ENCODE measurements at places on chromosomes 6 and 20. TPM values are rescaled to one million over a fixed set of nuclear protein-coding genes. Genes with fewer than 3 reads are reported as not detected.

CLPSL1 gene
- total RNA-seq = not detected

SEL1L2 gene
- not detected for total RNA-seq

WFDC10B gene
- not detected for total RNA-seq

HLA-DQA2 gene
- total RNA-seq = not detected

GRCh38 chr6:98094696-98095095, 739.7 kb upstream of the POU3F2 start:
- no peak for DNase-seq

DNA sequence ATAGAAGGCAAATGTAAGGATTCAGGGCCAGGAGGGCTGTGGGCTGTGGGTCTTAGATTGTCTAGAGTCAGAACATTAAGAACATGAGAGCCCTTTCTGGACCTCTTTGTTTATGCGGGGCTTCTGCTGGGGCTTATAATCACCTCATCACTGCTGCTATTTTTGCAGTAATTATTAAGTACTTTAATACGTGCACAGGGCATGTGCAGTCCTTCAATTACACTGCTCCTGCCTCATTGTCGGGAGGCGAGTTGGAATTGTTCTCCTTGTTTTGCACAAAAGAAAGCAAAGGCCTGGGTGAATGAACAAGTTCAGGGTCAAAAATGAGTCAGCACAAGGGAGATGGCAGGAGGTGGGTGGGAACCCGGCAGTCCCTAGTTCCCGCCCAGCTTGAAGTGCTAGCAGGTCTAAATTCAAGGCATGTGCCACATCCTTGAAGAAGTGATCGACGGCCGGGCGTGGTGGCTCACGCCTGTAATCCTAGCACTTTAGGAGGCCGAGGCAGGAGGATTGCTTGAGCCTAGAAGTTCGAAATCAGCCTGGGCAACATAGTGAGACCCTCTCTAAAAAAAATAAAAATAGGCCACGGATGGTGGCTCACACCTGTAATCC, 34.4 kb upstream of the PTPN1 start:
- no peak for DNase-seq

GRCh38 chr20:62829231-62830230, 12.7 kb downstream of the COL9A3 start:
- DNase-seq = no peak

DNA sequence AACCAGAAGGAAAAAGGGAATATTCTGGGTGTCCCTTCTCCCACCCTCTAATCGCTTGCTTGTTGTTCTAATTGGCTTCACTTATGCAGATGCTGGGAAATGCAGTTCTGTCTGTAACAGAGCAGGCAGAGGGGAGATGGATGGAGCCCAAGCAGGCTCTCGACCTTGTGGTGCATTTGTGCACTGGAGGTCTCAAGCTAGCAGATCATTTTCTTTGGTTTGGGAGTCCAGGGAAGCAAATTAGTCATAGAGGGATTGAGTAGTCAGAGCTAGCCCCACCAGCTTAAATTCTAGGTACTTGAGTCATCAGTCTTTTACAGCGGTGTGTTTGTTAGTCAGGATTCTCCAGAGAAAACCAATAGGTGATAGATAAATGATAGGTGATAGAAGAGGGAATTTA, 234.7 kb upstream of the ECI2 start:
- DNase-seq = no peak

DNA sequence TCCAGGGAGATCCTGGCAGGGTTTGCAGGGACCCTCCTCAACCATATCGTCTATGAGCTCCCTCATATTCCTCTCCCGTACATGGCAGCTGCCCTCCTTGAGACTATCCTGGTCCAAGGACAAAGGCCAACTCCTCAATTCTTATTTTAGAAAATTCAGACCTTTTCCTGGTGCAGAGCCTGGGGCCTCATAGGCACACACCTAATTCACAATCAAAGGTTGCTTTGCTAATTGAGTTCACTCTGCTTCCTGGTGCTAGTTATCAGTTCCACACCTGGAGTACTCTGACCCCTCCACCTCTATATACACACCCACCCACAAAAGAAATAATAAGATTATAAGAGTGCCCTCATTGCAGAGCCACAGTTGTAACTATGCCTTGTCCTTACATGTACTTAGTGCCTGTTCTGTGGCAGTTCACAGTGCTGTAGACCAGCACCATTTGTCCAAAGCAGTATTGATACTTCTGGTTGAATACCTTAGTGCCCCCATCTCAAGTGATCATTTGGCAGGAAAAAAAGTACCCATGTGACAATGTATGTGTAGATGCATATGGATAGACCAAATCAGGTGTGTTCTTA, 38.7 kb downstream of the GSS start:
- DNase-seq = no peak

DNA sequence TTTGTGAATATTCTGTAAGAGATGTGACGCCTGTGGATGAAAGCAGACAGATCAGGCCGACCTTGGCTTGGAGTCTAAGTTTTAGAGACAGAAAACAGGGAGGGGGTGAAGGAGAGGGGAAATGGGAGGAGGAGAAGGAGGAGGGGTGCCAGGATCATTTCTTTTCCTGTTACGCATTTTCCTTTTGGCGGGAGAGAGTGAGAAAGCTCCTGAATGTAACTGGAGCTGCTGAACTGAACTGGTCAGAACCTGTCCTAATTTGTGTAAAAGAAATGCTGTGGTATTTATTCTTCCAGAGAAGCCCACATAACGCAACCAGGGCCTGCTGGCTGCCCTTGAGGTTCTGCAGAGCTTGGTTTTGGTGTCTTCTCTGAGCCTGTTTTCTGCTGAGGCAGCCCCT, 41.9 kb downstream of the UTRN start:
- DNase-seq = no peak

GRCh38 chr6:41272591-41273240, 13.8 kb downstream of the TREM1 start:
- no peak for DNase-seq

DNA sequence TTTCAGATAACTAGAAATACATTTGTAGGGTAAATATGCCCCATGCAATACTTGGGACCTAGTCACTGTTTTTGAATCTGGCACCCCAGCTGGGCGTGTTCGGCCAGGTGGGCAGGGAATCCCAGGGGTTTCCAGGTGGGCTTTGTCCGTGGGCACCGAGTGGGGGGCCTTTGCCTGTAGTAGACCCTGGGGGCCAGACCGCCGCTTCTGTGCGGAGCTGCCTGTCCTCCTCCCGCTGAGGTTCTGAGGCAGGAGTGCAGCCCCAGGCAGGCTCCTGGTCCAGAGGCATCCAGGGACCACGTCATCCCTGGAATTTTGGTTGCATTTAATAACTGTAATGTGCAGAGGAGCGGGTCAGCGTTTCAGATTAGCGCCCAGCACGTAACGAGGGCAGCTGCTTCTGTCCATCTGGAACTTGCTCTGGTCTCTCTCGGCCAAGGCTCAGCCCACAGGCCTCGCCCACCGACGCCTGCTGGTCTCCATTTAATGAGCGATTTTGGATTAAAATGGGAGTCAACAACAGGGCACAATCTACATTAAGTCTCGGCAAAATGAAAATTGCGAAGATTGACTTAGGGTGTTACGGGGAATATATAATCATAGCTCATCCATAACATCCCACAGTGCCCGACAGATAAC, 12.8 kb downstream of the BHLHE23 start:
- DNase-seq = no peak

All from right atrium auricular region (tissue), 2 donors.